ENCODE measurements at places on chromosomes 6 and 20. TPM values are rescaled to one million over a fixed set of nuclear protein-coding genes. Genes with fewer than 3 reads are reported as not detected.

SLC24A3 gene
- total RNA-seq: 0.62 TPM

HCRTR2 gene
- not detected for total RNA-seq

CCN6 gene
- not detected for total RNA-seq

ADGRB3 gene
- total RNA-seq: 0.89 TPM

LAMA5 gene
- 110 TPM for total RNA-seq

BPI gene
- not detected for total RNA-seq

CD109 gene
- total RNA-seq: 7.6 TPM

MPIG6B gene
- 0.52 TPM for total RNA-seq

HNF4A gene
- not detected for total RNA-seq

DNA sequence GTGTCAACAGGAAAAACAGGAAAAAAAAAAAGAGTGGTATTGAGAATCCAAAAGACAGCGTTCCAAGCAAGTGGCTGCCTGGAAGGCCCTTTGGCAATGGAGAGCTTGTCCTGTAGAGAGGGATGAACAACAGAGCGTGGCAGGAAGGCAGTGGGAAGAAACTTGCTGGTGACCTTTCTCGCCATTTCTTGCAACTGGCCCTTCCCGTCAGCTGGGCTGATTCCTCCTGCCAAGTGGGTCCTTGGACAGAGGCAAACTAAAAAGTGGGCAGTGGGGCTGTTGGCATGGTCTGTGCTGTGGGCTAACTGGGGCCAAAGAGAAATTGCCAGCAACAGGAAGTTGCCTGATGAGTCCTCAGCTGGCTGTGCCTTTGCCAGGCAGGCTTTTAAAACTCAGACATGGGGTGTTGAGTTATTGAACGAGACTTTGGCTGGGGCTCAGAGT is 43.9 kb upstream of the CLDN20 start:
- DNase-seq: no peak

DNA sequence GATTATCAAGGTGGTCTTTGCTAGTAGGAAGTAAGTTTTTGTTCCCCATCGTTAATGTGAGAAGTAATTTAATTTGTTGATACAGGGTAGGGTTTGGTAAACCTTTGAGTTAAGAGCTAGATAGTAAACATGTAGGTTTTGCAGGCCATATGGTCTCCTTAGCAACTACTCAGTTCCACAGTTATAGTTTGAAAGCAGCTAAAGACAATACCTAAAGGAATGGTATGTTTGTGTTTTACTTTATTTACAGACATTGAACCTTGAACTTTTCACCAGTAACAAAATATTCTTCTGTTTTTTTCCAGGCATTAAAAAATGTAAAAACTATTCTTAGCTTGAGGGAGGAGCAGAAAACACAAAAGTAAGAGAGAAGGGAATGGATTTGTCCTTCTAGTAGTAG is 1.7 kb downstream of the CAP2 start:
- no peak for DNase-seq

DNA sequence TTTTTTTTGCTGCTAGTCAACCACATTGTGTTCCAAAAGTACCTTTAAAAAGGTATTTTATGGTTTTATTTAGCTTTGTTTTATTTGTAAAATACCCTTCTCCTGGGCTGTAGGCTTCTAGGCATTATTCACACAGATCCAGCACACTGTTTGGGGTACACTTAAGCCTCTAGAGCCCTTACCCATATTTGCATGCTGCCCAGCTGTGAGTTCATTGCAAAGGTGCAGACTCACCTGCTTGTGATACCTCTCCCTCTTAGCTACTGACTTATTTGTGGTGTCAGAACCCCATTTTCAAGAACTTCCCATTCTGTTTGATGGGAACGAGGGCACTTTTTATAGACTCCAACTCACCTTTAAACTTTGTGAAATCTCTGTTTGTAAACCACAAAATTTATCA is 69.8 kb downstream of the RIN2 start:
- no peak for DNase-seq

- no peak for DNase-seq
These were observed 130.2 kb downstream of the SGK1 start for GRCh38 chr6:134187751-134188150.

- DNase-seq: no peak
These were observed 275.6 kb upstream of the PREP start for GRCh38 chr6:105678516-105678915.

GRCh38 chr6:150142670-150143515 is at the start of gene PPP1R14C:
Gene PPP1R14C, plus strand, starts transcription at chr6:150143044. Its CDS starts 149 bp downstream, at chr6:150143193.
- peak; percentile 69 for DNase-seq

- no peak for DNase-seq
These were observed 218.9 kb downstream of the PLCB4 start for GRCh38 chr20:9287826-9288225.

DNA sequence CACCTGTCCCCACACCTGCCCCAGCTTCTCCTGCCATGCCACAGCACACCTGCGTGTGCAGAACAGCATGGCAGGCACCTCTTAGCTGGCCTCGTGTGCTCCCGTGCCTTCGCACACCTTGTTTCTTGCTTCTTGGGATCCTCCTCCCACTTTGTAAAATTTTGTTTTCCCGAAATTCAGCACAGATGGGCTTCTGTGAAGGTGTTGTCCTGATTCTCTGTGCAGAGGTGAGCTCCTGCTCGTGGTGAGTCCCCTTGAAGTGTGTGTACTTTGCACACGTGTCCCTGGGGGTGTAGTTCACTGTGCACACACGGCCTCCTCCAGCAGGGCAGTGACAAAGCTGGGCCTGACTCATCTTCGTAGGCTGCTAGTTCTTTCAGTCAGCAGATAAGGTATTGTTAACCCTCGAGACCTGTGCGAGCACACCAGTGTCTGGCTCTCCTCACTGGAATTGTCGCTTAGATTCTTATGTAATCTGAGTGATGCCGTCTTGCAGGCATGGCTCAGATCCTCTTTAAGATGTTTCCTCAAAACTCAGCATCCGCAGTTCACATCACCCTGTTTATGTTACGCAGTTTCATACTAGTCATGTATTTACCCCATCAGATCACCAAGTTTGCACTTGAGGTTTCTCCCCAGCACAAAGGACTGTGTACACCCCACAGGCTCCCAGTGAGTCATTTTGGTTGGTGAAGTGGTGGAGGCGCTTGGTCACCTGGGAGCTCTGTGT is 77.7 kb downstream of the CDYL start:
- DNase-seq: no peak

- no peak for DNase-seq
These were observed 3.8 kb downstream of the NCOA7 start for GRCh38 chr6:125794342-125795137.

DNA sequence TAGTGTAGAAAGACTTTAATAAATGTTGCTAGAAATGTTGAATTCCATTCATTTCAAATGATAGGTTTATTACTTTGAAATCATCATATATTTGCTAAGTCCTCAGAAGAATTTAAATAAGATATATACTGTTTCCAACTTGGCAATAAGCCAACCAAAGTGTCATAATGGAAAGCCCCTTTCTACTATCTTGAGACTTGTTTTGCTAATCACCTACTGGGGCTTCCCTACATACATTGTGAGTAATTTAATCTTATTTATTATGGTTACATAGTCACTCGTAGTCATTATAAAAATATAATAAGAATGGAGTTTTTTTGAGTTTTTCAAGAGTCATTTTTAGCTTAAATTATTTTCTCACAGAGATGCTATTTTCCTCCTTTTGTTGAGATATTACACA is 20.7 kb downstream of the COL19A1 start:
- DNase-seq: no peak

- DNase-seq: no peak
These were observed 136.6 kb downstream of the DTNBP1 start for GRCh38 chr6:15526212-15526701.

DNA sequence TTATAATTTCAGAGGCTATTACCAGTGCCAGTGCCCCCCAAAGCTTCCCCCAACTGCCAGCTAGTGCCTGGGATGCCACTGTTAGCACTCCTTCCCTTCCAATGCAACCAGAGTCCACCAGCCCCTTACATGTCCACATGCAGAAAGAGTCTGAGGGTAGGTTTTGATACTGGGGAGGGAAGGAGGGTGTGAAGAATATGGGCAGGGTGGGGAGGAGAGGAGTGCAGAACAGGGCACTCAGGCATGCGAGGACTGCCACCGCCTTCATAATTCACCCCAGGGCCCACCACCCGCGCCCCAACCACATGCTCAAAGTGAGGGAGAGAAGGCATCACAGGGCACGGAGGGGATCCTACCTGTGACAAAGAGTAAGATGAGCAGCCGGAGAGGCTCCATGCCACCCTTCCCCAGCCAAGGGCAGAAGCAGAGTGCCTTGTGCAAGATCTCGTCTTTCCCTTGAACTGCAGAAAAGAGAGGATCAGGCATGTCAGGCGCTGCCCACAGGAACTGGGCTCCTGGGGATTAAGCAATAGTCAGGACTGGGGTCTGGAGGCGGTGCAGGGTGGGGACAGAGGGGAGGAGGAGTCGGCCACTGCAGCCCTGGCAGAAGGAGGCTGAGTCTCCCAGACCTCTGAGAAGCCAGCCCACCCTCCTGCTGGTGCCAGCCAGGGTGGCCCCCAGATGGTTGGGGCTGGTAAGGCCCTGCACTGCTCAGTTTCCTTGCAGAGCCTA is at the start of gene TREM2:
Gene TREM2, minus strand, starts transcription at position 430 of the 732 bp plus-strand sequence. Its CDS starts 34 bp downstream, at position 396.
- DNase-seq: no peak

GRCh38 chr20:25553819-25554296 is 31.5 kb downstream of the NINL start:
- peak; percentile 39 for DNase-seq

DNA sequence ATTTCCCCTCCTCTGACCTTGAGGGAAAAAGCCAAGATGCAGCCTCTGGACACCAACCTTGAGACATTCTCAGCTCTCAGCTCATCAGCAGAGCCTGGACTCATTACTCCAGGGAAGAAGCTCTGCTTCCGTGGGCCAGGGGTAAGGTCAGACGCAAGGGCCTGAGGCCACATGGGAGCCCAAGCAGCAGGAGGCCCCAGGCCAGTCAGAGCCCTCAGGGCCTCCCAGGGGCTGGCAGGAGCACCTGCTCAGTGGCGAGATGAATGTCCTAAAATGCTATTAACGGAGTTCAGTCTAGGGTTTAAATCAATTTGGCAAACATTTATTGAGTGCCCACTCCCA is 208.6 kb downstream of the ERMARD start:
- no peak for DNase-seq

GRCh38 chr6:42367353-42368011 is 84.2 kb downstream of the TRERF1 start:
- DNase-seq: no peak

DNA sequence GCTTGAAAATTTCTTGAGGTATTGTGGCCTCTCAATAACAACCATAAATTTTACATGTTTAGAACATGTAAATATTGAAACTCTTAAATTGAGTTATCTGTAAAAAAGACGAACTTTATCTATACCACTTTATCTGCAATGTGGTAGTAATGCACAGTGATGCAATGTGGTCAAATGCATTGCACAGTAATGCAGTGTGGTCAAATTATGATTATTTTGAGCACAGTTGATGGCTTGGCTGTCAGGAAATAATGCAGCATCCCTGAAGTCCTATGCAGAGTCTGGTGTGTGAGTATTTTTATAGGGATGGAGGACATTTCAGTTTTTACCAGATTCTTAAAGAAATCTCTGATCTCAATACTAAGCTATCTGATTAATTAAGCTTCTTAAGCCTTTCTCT is 5.1 kb downstream of the TTK start:
- no peak for DNase-seq

DNA sequence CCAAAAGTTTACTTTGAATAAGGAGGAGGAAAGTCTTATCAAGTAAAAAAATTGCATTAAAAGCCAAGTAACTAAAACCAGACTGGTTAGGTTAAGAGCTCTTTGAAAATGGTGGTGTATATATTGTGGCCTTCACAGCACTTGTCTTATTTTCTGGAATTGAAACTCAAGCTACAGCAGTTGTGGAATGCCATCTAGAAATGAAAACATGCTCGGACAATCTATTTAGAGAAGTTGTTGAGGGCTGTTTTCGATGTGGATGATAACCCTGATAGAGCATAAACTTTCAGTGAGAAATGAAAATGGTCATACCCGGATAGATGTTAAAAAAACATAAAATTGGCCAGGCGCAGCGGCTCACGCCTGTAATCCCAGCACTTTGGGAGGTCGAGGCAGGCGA is 47.0 kb downstream of the ARID1B start:
- DNase-seq: no peak

All from left ventricle myocardium superior (tissue), 1 donor.